ENCODE measurements at places on chromosomes 16 and 17.

- no peak for DNase-seq
Observed at GRCh38 chr16:78926723-78927210, 673.8 kb downstream of the MAF start.

DNA sequence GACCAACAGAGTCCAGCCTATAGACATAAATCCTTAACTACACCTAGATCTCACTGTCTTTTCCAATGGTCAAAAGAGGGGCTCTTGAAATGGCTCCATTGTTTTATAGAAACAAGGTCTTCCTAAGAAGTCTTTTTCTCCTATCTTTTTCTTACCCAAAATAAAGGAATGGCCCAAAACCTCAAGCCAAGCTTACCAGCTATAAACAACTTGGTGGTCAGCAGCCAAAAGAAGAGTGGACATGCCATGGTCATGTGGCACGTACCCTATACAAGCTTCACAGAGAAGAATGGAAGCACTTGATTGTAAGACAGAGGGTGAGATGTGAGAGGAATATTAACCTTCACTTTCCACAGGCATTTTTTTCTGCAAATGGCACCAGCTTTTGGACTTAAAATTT, 82.1 kb upstream of the GNAO1 start:
- no peak for DNase-seq

- DNase-seq: no peak
Observed at GRCh38 chr16:89582614-89583196, 7.1 kb downstream of the CPNE7 start.

DNA sequence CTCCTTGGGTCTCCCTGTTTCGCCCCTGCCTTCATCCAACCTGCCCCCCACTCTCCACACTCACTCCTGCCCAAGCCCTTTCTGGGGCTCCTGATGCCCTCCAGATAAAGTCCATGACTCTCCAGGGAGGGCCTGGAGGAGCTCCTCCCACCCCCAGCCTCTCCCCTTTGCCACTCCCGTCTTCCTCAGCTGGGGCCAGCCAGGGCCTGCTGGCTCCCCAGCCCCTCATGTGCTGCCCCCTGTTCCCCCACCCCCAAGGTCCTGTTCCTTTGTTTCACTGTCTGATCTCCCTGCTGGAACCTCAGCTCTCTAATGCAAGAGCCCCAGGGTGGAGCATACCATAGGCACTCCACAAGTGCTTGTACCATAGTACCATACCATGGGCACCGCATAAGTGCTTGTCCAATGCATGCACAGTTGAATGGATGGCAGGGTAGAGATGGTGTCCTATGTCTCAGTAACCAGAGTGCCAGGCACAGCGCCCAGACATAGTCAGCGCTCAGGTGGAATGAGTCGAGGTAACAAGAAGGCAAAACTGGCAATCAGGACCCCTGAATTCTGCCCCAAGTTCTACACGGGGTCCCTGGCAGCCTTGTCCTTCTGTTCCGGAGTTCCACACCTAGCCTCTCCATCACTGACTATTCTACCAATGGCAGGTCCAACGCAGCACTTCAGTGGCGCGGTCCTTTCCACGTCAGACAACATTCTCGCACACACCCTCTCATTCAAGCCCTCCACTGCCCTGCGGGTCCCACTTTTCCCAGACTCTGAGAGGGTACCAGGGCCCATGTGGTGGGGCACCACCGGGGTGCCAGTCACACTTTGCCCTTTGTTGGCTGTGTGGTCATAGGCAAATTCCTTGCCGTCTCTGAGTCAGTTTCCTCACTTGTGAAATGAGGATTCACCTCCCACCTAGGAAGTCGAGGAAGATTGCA, 1.4 kb downstream of the PLCD3 start:
- no peak for DNase-seq

DNA sequence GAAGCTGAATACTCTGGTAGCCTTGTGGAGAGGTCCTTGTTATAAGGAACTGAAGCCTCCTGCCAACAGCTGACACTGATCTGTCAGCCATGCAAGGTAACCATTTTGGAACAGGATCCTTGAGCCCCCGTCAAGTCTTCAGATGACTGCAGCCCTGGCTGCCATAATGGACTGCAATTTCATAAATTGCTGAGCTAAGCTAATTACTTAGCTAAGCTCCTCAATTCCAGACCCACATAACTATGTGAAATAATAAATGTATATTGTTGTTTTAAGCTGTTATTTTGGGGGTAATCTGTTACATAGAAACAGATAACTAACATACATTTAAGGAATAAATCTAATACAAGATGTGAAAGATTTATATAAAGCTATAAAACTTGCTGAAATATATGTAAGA, 16.6 kb downstream of the ADAT1 start:
- no peak for DNase-seq

DNA sequence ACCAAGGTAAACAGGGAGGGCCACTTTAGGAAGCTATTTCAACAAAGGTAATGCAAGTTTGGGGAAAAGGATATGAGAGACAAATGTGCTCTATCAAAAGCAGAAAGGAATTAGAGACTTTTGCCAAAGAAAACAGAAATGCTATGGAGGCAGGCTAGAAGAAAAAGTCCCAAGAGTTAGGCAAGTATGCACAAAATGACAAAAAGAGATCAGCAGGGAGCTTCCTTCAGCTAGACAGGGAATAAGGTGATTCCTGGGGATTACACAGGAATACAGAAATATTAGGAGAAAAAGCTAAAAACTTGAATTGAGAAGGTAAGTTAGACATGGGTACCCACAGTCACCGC, 2.4 kb downstream of the FXR2 start:
- DNase-seq: no peak

GRCh38 chr17:7572338-7572587, 7.2 kb upstream of the CD68 start:
- DNase-seq: no peak

DNA sequence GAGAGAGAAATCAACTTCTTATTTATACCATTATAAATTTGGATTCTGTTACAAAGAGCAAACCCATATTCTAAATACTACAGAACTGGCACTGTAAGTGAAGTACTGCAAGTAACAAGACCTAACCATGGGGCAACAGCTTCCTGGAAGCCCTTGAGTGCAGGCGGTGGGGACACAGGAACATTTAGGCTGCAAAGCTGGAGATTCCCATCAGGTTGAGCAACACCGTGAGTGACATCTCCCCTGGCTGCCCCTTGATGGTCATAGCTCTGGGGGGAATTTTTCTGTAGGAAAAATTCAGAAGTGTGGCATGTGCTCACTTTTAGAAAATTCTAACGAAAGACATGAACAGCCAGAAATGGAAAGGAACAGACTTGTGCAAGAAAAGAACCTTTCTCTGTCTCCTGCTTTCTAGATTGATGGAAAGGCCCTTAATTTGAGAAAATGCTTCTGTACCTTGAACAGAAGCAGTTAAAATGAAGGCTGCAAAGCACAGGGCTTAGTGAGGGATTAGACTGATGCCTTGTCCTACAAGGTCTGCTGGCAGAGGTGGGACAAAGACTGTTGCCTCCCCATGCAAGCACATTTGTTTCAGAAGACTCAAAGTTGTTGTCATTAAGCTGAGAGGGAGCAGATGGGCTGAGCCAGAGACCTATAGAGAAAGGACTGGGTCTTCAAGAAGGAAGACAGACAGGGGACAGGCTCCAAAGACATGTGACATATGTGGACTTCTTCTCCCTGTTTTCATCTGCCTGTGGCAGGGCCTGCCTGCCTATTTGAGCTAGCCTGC, 380.8 kb downstream of the SLC39A11 start:
- DNase-seq: no peak

DNA sequence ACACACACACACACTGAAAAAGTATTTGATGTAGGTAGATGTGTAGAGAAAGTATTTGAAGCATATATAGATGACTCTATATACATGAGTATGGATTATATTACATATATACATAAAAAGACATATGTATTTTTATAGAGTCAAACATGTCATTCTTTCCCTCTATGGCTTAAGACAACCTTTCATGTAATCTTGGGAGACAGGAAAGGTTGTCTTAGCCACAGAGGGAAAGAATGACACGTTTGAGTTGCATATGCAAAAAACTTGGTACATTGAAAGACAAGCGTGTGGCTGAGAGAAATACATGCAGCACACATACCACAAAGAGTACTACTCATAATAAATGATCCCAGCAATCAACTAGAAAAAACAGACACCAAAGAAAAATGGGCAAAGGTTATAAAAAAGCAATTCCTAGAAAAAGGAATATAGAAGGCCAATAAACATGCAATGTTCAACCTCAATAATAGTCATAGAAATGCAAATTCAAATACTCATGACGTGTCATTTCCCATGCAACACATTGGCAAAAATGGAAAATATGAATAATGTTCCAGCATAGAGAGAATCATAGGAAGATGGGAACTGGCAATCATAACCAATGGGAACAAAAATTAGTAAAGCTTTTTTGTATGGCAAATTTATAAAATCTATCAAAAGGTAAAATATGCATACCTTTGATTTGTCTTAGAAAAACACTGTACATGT, 69.0 kb downstream of the SPECC1 start:
- no peak for DNase-seq

GRCh38 chr16:89013111-89013510, 36.1 kb upstream of the CBFA2T3 start:
- DNase-seq: no peak

GRCh38 chr16:59733321-59733720, 999.2 kb upstream of the GOT2 start:
- DNase-seq: no peak

DNA sequence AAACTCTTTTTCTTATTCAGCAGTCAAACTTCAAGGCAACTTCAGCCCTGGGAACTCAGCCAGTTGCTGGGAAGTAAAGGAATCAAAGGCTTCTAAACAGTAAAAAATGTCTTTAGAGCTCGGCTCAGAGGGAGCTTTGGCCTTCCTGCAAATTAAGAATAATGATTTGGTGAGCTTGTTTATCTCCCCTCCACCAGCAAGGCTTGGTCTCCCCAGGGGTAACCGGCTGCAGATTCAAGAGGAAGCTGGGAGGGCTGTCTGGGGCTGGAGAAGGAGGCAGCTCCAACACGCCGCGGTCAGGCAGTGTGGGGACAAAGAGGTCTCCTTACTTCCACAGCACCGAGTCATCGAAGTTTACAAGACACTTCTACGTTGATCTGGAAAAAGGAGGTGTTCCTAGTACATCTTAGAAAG, 17.7 kb upstream of the DOC2B start:
- DNase-seq: no peak

- DNase-seq: no peak
Observed at GRCh38 chr16:67504031-67505021, 21.0 kb upstream of the AGRP start.

DNA sequence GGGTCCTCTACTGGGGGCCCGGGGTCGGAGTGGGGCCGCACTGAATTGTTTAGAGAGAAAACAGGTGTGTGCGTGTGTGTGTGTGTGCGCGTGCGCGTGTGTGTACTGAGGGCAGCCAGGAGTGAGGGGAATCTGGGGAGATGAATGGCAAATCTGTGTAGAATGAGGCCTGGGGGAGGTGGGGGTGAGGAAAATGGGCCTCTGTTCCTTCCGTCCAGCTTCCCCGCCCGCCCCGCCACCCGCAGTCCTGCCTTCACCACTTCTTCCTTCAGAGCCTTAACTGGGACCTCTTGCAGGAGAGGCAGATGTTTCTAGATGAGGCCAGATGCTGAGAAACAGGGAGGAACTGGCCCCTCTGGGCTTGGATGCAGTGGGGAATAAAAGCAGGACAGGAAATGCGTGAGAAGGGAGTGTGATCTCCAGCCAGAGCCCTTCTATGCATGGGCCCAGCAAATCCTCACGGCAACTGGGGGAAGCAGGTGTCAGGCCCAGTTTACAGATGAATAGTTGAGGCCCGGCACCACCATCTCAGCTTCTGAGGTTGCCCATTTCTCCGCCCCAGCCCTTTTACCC, 29.7 kb upstream of the NGFR start:
- DNase-seq: no peak

DNA sequence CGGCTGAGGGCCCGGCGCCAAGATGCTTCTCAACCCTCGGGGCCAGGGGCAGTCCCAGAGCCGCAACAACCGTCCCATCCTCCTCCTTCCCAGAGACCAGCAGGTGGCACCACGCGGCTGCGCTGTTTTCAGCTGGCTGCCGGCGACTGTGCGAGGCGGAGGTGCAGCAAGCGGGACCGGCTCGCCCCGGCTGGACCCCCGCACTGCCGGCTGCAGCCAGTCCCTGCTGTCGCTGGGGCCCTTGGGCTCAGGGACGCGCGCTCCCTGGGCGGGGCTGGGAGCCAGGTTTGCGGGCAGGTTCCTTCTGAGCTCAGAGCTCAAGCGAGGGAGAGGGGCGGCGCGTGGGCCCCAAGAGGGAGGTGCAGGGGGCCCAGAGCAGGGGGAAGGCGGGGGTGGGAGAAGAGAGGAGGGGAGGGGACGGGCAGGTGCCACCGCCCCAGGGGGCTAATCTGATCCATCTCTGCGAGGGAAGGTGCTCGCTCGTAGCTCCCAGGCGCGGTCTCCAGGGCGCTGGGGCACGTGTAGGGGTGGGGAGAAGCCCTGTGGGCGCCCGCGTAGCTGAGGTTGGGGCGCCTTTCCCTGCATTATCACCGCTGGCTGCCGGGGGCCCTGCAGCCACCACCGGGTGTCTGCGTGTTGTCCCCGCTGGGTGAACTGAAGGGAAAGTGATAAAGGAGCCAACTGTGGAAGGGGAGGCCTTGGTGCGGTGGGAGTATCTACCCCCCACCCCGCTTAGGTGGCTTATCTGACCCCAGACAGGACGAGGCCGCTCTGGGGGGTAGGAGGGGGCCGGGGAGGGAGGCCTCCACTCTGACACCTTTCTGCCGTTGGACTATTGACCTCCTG, 24.2 kb downstream of the STAT5A start:
- DNase-seq: peak; percentile 70

DNA sequence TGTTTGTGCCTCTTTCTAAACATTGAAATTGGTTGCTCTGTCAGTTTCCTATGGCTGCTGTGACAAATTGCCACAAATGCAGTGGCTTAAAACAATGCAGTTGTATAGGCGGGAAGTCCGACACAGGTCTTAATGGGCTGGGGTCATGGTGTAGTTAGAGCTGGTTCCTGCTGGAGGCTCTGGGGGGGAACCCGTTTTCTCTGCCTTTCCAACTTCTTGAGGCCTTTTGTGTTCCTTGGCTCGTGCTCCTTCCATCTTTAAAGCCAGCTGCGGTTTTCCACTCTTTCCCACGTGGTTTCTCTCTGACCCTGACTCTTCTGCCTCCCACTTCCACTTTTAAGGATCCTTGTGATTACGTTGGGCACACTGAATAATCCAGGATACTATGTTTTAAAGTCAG, 12.5 kb downstream of the EPN2 start:
- no peak for DNase-seq

GRCh38 chr17:29885031-29885640, 44.9 kb downstream of the SSH2 start:
- DNase-seq: no peak

- no peak for DNase-seq
Observed at GRCh38 chr17:55427587-55427882, 5.9 kb upstream of the MMD start.

GRCh38 chr16:82007189-82007588, 4.1 kb downstream of the SDR42E1 start:
- no peak for DNase-seq

- no peak for DNase-seq
Observed at GRCh38 chr16:5450409-5451104, 353.0 kb upstream of the EEF2KMT start.

GRCh38 chr16:11101283-11101682, 154.7 kb downstream of the SOCS1 start:
- DNase-seq: no peak

- DNase-seq: no peak
Observed at GRCh38 chr16:24853830-24854229, 8.1 kb downstream of the SLC5A11 start.
